Activated CD8-positive, alpha-beta T cell treated with anti-CD3 and anti-CD28 coated beads for 36 hours (primary cell): ENCODE measurements at places on chromosomes 3 and 15. TPM values are rescaled to one million over a fixed set of nuclear protein-coding genes. Genes with fewer than 3 reads are reported as not detected.

- no peak for DNase-seq
Measured at GRCh38 chr3:29644261-29644660, 363.4 kb downstream of the RBMS3 start.

- DNase-seq: no peak
Measured at GRCh38 chr15:67013696-67014095, 51.7 kb upstream of the SMAD3 start.

DNA sequence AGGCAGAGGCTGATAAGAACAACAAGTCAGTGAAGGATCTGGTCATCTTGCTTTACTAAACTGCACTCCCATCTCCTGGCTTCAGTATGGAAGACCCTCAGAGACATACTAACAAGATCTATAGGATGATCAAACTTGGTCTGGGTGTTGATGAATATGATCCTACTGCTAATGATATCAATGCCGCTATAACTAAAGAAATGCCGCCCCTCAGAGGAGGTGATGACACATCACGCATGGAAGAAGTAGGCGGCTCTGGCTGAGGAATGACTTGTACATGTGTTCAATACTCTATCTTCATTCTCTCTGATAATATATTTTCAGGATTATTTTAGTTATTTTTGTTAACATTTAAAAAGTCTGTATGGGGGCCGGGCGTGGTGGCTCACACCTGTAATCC, 17.5 kb upstream of the EIF2B5 start:
- DNase-seq: no peak

SERPINI2 gene
- not detected for total RNA-seq
